ENCODE measurements at places on chromosomes 16 and 17. TPM values are rescaled to one million over a fixed set of nuclear protein-coding genes. Genes with fewer than 3 reads are reported as not detected.

GRCh38 chr16:76856112-76856511 lies 334.9 kb upstream of the MON1B start:
- DNase-seq, result no peak

- DNase-seq, result no peak
Observed at GRCh38 chr17:66830451-66830850, 4.5 kb upstream of the CACNG5 start.

DNA sequence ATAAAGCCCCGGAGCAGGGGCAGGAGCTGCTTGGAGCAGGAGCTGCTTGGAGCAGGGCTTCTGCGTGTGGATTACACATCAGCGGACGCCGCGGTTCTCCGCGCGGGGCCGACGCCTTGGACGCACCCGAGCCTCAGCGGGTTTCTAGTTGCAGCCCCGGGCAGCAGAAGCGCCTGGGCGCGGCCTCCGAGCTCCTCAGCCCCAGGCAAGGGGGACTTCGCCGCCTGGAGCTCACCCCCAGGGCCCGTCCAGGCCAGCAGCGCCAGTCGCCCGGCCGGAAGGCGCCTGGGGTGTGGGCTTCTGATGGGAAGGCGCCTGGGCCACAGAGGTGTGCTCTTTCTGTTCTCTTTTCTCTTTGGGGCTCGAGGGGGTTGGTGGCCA lies 6.3 kb downstream of the FOXF1 start:
- peak; percentile 77 for DNase-seq

- peak; percentile 65 for DNase-seq
Observed at GRCh38 chr17:43671031-43671692, 9.4 kb upstream of the MEOX1 start.

GRCh38 chr17:8966926-8967325 lies 1.4 kb upstream of the PIK3R5 start:
- no peak for DNase-seq

DNA sequence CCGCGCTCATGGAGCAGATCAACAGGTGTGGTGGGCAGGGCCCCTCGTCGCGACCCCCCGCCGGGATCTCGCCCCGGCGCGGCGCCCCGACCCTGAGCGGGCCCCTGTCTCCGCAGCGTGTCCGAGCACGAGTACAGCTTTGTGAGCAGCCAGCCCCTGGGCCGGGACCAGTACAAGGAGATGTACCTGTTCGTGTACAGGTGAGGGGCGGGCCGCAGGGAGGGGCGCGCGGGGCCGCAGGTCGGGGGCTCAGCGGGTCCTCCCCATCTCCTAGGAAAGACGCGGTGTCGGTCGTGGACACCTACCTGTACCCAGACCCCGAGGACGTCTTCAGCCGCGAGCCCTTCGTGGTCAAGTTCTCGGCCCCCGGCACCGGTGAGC lies 848 bp downstream of the DNASE1L2 start:
- no peak for DNase-seq

- no peak for DNase-seq
Observed at GRCh38 chr17:4048218-4048617, 84.0 kb upstream of the ATP2A3 start.

GRCh38 chr17:77478899-77479298 lies 338.1 kb downstream of the SEC14L1 start:
- peak; percentile 77 for DNase-seq

DNA sequence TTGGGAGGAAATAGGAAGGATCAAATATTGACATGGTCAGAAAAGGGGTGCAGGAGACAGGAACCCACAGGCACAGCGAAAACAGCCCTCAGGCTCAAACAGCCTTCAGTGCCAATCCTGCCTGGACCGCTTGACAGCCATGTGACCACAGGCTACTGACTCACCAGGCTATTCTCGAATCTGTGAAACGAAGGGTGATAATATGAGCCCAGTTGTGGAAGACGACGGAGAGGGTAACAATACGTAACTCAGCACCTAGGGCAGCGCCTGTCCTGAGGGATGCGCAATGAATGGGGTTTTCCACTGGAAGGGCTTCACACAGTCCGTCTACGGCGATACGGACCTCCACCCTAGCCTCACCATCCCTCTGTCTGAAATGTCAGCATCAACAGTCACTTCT lies 117.3 kb upstream of the RCVRN start:
- no peak for DNase-seq

- DNase-seq, result peak; percentile 46
Observed at GRCh38 chr17:49703557-49704277, 4.0 kb downstream of the SLC35B1 start.

GRCh38 chr16:25580041-25580440 lies 111.7 kb upstream of the HS3ST4 start:
- no peak for DNase-seq

DNA sequence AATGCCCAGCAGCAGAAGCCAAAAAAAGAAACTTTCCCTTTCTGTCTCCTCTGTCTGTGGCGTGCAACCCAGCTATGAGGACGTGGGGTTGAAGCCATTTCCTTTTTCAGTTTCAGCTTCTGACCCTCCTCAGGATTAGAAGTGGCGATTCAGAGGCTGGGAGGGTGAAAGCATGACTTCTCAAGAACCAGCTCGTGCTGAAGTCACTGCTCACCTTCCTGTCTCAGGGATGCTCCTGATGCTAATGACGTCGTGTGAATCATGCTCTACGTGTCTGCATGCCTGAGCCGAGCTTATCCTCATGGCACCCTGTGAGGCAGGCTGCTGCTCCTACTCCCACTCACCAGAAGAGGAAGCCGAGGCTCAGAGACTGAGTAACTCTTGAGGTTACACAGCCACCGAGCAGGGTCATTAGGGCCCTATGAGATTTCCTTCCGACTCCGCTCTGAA lies 5.7 kb upstream of the LPO start:
- peak; percentile 75 for DNase-seq

Gene CES3
- total RNA-seq, result not detected

Gene TEDC2
- total RNA-seq, result 6.9 TPM

Gene HID1
- total RNA-seq, result 3.5 TPM

Gene CCL16
- not detected for total RNA-seq

Gene GGA3
- 14.2 TPM for total RNA-seq

Gene MT1A
- 1.9 TPM for total RNA-seq
